Heart left ventricle (tissue), 16 donors: ENCODE measurements at places on chromosomes 2 and 18.

GRCh38 chr2:151632993-151633565 is 101.2 kb downstream of the NEB start:
- no peak overlapping the region for H3K4me3 ChIP-seq
- peaks cover 10% of the 10 kb centered on the region for H3K4me1 ChIP-seq

DNA sequence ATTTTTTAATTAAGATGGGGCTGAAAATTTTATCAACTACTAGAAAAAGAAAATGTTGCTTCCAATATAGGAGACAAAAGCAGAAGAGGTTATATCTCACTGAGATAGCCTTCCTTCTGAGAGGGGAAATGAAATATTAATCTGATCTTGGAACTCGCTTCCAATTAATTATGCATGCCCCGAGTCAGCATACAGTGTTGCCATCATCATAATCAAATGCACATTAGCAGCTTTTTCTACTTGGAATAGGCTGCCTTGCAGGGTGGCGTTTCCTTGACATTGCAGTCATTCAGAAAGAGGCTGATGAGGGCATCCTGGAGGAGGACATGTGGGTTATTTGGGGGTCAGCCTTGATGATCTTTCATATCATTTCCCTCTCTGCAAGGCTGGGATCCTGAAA is 18.4 kb upstream of the RPL37A start:
- no peak overlapping the region for H3K27ac ChIP-seq
- no peak for DNase-seq
- H3K27me3 ChIP-seq = no peaks in the 10 kb centered on the region
- H3K4me1 ChIP-seq = no peaks in the 10 kb centered on the region

- no peaks in the 10 kb centered on the region for H3K36me3 ChIP-seq
- H3K27ac ChIP-seq = no peak overlapping the region
- no peak for DNase-seq
- no peaks in the 10 kb centered on the region for H3K27me3 ChIP-seq
These were observed 217.1 kb downstream of the PTPRM start for GRCh38 chr18:7784171-7784570.

DNA sequence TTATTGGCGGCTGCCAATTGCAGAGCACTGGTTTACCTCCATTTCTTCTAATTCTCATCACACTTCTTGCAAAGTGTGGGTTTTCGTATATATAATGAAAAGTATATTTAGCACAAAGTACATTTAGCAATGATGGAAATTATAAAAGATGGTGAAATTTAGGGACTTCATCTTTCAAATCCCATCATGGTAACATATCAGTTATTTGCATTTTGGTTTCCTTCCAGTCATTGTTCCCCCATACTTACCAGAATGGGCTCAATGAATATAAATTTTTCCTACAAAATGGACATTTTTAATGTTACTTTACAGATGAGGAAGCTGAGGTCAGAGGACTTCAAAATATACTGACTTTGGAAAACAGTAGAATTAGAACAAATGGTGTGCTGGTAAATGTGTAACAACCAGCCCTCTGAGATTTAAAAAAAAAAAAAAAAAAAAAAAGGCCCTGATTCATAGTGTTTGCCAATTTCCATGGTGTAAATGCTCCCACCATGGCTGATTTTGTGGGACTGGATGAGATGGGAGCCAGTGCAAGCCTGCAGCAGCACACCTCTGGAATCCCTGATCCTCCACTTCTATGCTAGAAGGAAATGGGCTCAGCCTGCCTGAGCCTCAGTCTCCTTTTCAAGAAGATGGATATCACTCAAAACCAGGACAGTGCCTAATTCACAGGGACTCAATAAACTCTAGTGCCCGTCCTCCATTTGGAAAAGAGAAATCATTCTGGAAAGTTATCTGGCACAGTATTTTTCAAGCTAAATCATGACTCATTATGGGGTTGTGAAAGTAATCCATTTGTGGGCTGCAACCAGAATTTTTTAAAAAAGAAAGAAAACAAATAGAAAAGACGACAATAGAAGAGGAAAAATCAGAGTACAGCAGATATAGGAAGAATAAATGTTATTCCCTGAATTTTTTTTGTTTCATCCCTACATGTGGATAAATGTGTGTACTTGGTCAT is 34.0 kb downstream of the LBH start:
- H3K4me1 ChIP-seq = peaks cover 23% of the 10 kb centered on the region
- H3K27ac ChIP-seq = no peak overlapping the region
- no peaks in the 10 kb centered on the region for H3K36me3 ChIP-seq
- no peak for DNase-seq
- no peak overlapping the region for H3K4me3 ChIP-seq
- no peaks in the 10 kb centered on the region for H3K27me3 ChIP-seq

DNA sequence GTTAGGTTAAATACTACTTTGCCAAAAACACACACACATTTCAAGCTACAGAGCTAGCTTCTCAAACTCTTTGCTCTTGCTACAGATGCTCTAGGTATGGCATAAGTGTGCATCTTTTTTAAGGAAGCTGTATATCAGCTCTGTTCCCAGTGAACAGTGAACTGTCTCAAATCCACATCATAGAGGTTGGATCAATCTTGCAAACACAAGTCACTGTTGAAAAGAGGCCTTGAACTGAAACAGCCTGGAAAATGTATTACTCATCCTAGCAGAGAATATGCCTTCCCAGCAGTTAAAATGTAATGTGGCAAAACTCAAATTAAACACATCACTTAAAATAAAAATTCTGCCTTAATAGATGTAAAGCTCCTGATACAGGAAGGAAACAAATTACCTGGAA is 151.8 kb downstream of the WDPCP start:
- no peaks in the 10 kb centered on the region for H3K4me1 ChIP-seq
- H3K4me3 ChIP-seq = no peak overlapping the region
- no peaks in the 10 kb centered on the region for H3K27me3 ChIP-seq

- peaks cover 8% of the 10 kb centered on the region for H3K4me1 ChIP-seq
- H3K36me3 ChIP-seq = no peaks in the 10 kb centered on the region
- H3K27ac ChIP-seq = no peak overlapping the region
- DNase-seq = no peak
- H3K27me3 ChIP-seq = no peaks in the 10 kb centered on the region
These were observed 17.7 kb downstream of the SH3BP4 start for GRCh38 chr2:234969306-234970098.

DNA sequence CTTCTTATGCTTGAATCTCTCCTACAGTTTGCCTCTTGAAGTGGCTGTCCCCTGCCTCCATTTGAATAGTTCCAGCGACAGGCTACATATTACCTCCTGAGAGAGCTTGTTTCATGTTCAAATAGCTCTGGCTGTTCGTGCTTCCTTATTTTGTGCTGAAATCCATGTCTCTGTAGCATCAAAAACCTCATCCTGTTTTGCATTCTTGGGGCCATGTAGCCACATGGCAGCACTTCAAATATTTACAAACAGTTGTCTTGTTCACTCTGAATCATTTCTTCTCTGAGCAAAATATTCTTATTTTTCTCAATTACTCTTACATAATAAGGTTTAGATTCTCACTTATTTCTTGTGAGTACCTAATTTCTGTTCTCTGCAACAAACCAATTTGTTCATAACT is 1243.1 kb upstream of the NXPH2 start:
- no peaks in the 10 kb centered on the region for H3K4me1 ChIP-seq
- H3K36me3 ChIP-seq = no peaks in the 10 kb centered on the region
- H3K4me3 ChIP-seq = no peak overlapping the region
- no peaks in the 10 kb centered on the region for H3K27me3 ChIP-seq
- no peak overlapping the region for H3K27ac ChIP-seq
- DNase-seq = no peak

GRCh38 chr2:216294305-216294704 is 78.0 kb downstream of the MARCHF4 start:
- H3K4me3 ChIP-seq = no peak overlapping the region
- no peak overlapping the region for H3K27ac ChIP-seq
- no peaks in the 10 kb centered on the region for H3K27me3 ChIP-seq
- DNase-seq = no peak
- H3K36me3 ChIP-seq = no peaks in the 10 kb centered on the region

DNA sequence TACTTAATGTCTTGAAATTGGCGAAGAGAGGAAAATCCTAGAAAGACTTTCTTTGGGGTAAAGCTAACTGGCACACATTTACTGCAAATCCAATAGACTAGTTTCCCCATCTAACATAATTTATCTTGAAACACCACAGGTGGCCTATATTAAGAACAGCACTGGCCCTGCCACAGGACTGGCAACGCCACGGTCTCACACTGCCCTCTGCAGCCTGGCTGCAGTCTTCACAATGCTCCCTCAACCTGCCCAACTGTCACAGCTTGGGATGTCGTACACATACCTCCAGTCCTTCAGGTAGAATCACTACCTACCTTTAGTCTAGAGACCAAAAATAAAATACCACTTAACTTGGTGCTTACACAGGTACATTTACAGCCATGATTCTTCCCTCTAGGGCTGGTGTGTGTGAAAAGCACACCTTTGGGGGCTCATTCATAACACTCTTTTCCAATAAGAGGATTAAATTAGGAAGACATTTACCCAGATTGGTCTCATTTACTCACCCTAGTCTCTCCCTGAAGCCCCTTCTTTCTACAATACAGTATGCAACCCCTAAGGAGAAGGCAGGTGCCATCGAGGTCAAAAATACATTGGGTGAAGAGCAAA is 222.2 kb downstream of the C1D start:
- no peaks in the 10 kb centered on the region for H3K27me3 ChIP-seq
- peak; percentile 77 for DNase-seq
- H3K36me3 ChIP-seq = no peaks in the 10 kb centered on the region
- no peak overlapping the region for H3K4me3 ChIP-seq

DNA sequence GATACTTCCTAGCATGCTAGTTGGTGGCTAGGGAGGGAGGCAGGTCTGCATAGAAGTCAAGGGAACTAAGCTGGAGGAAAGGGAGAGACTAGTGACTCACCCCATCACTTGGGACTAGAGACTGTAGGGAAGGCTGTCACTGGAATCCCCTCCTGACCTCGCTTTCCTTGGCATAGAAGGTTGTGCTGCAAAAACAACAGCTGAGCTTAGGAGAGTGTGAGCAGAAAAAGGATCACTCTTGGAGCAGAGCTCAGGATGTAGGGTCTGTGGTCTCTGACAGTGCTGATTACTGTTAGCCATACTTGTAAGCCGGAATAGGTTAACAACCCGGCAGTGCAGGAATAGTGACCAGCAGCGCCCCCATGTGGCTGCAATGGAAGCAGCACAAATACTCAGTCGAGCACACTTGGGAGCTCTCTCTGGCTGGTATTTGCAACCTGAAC is 66.9 kb upstream of the SMAD2 start:
- no peaks in the 10 kb centered on the region for H3K27me3 ChIP-seq
- H3K27ac ChIP-seq = no peak overlapping the region
- H3K36me3 ChIP-seq = no peaks in the 10 kb centered on the region
- no peak for DNase-seq
- H3K4me3 ChIP-seq = no peak overlapping the region
- no peaks in the 10 kb centered on the region for H3K4me1 ChIP-seq

DNA sequence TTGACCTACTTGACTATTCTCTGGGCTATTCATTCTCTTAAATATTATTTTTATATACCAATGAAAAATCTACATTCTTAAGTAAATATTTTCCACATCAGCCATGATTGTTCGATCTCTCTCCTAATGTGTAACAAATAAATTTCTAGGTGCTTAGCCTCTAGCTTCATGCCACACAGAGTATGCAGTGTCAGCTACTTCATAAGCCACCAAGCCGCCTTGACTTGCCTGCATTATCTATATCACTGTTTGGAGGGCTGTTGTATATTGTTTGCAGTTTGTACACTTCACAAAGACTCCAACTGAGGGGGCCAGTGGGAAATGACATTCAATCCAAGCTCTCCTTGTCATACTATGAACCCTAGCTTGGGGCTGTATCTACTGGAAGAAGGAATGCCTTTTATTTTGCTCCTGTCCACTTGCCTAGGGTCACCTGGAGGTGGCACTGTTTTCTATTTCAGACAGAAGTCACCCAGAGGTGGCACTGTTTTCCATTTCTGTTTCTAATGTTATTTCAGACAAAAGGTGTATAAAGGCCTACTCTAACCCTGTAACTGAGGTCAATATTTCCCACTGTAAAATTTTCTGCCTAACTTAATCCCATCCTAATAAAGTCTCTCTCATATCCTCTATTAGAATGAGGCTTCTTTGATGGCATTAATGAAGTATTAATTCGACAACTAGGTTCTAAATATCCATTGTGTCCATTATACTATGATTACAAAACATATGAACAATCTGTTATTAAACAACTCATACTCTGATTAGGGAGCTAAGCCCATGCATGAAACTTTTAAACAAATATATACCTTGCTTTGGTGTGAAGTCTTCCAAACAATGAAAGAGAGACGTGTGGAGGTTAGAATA is 36.4 kb downstream of the COL5A2 start:
- H3K27me3 ChIP-seq = no peaks in the 10 kb centered on the region
- no peak for DNase-seq
- H3K36me3 ChIP-seq = no peaks in the 10 kb centered on the region
- no peak overlapping the region for H3K27ac ChIP-seq
- no peaks in the 10 kb centered on the region for H3K4me1 ChIP-seq

DNA sequence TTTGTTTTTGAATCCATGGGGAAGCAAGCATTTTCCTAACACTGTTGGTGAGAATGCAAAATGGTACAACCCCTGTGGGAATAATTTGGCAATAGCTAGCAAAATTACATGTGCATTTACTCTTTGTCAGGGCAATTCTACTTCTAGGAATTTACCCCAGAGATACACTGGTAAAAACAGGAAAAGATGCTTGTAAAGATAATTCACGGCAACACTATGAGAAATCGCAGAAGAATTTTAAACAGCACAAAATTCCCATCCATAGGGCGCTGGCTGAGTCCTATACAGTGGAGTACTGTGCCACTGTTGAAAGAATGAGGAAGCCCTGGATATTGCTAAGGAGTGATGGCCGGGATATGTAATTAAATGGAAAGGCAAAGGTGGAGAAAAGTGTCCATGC is 75.8 kb downstream of the DGKD start:
- peak overlapping the region; percentile 85 for H3K27ac ChIP-seq
- no peaks in the 10 kb centered on the region for H3K4me1 ChIP-seq
- H3K27me3 ChIP-seq = no peaks in the 10 kb centered on the region
- H3K36me3 ChIP-seq = no peaks in the 10 kb centered on the region

- DNase-seq = no peak
- H3K4me3 ChIP-seq = peak overlapping the region; percentile 53
- peaks cover 11% of the 10 kb centered on the region for H3K4me1 ChIP-seq
- H3K27ac ChIP-seq = no peak overlapping the region
- peaks cover 25% of the 10 kb centered on the region for H3K27me3 ChIP-seq
These were observed 370 bp upstream of the ZNF804A start for GRCh38 chr2:184598002-184598315.

GRCh38 chr2:60958800-60959199 is 58.7 kb upstream of the PEX13 start:
- no peak for DNase-seq
- H3K27me3 ChIP-seq = no peaks in the 10 kb centered on the region
- H3K27ac ChIP-seq = no peak overlapping the region

- H3K4me1 ChIP-seq = no peaks in the 10 kb centered on the region
- no peaks in the 10 kb centered on the region for H3K27me3 ChIP-seq
- DNase-seq = peak; percentile 55
- no peak overlapping the region for H3K4me3 ChIP-seq
- no peaks in the 10 kb centered on the region for H3K36me3 ChIP-seq
- no peak overlapping the region for H3K27ac ChIP-seq
These were observed 214.6 kb downstream of the RDH14 start for GRCh38 chr2:18345848-18346247.

- H3K36me3 ChIP-seq = peaks cover 12% of the 10 kb centered on the region
- no peak for DNase-seq
These were observed 618 bp downstream of the POLR2D start for GRCh38 chr2:127857265-127857808.
